ENCODE measurements at places on chromosomes 1 and 21. TPM values are rescaled to one million over a fixed set of nuclear protein-coding genes. Genes with fewer than 3 reads are reported as not detected.

The RGS8 gene
- total RNA-seq = 20.5 TPM

The TNFRSF4 gene
- not detected for total RNA-seq

The TPTE gene
- not detected for total RNA-seq

The E2F2 gene
- 8.0 TPM for total RNA-seq

The UCK2 gene
- total RNA-seq = 67.9 TPM

The LBR gene
- total RNA-seq = 66.0 TPM

The S100A8 gene
- not detected for total RNA-seq

The PLEKHG5 gene
- total RNA-seq = not detected

The FCN3 gene
- total RNA-seq = not detected

The FMO1 gene
- not detected for total RNA-seq

The LCE1F gene
- not detected for total RNA-seq

The PPOX gene
- 60.8 TPM for total RNA-seq

The AGMAT gene
- 3.3 TPM for total RNA-seq

The ZFP69 gene
- total RNA-seq = 13.5 TPM

The TFF3 gene
- not detected for total RNA-seq

The EXTL1 gene
- total RNA-seq = not detected

The ATP13A2 gene
- total RNA-seq = 13.6 TPM

The CFAP74 gene
- total RNA-seq = not detected

The OR2C3 gene
- not detected for total RNA-seq

The RPAP2 gene
- total RNA-seq = 19.2 TPM

The TMEM61 gene
- total RNA-seq = not detected

The COL24A1 gene
- not detected for total RNA-seq

The PGLYRP4 gene
- total RNA-seq = not detected

The HSD11B1 gene
- not detected for total RNA-seq

The MLLT11 gene
- total RNA-seq = 5.3 TPM

The TEX38 gene
- total RNA-seq = not detected

The PGBD5 gene
- not detected for total RNA-seq

The VANGL2 gene
- total RNA-seq = 0.07 TPM
